ENCODE measurements at places on chromosomes 7 and 10.

DNA sequence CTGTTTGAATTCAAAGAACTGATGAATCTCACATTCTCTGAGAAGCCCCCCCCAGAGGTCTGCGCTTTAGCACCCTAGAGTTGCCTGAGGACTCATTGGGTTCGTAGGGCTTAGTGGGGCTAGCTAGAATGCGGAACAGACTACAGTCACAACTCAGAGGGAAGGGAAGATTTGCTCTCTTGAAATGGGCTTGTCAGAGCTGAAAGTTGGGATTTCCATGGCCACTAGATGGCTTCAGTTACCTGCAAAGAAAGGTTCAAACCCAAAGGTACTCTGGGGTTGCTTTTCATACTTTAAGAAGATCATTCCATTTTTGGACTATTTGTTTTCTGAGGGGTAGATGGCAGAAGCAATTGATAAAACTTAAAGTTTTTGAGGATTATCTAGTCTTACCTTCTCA is 205.0 kb downstream of the BBS9 start:
- peak; percentile 12 for DNase-seq

DNA sequence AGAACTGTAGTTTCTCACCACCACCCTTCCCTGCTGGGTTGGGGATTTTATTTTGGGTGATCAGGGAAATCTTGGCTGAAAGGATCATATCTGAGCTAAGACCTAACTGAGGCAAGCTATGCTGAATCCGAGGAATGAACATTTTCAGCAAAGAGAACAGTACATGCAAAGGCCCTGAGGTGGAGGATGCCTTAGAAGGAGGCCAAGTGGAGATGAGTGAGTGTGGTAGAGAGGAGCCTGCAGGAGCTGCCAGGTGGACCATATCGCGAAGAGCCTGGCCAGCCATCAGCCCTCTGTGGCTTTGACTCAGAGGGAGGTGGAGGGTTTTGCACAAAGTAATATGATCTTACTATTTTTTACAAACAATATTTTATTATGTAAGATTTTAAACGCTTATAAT is 1.6 kb upstream of the RASGEF1A start:
- DNase-seq: no peak

DNA sequence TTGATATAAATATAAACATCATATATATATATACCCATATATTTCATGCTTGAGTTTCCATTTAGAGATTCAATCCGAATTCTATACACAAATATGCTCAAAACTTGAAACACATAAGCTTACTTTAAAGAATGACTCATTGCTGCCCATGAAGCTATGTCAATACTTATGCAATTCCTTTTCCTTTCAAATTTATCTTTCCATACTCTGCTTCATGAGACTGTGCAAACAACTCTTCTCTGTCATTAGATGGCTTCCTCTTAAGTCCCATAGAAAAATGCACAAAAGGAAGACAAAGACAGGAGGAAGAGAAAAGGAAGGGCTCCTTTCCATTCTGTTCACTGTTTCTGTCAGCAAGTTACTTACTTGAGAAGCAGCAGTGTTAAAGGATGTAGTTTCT is 895.7 kb upstream of the SORCS1 start:
- no peak for DNase-seq

DNA sequence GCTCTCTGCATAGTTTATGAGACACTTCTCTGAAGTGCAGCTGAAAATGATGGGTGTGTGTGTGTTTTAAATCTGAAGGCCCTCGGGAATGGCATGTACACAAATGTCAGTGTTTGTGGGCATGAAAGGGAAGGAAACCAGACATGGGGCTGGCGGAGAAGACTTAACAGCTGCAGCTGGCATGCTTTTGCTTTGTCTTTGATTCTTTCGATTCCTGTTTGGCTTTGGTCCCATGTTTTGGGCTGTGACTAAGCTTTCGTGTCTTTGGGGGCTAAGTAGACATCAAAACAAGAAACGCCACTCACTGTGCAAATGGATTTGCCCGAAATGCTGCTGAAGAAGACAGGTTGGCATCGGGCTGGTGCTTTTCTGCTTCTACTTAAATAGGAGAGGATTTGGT is 179.3 kb downstream of the PFKFB3 start:
- DNase-seq: no peak

- DNase-seq: peak; percentile 4
Measured at GRCh38 chr7:108805808-108806397, 236.2 kb downstream of the DNAJB9 start.
